ENCODE measurements at places on chromosomes 1 and 21. TPM values are rescaled to one million over a fixed set of nuclear protein-coding genes. Genes with fewer than 3 reads are reported as not detected.

DNA sequence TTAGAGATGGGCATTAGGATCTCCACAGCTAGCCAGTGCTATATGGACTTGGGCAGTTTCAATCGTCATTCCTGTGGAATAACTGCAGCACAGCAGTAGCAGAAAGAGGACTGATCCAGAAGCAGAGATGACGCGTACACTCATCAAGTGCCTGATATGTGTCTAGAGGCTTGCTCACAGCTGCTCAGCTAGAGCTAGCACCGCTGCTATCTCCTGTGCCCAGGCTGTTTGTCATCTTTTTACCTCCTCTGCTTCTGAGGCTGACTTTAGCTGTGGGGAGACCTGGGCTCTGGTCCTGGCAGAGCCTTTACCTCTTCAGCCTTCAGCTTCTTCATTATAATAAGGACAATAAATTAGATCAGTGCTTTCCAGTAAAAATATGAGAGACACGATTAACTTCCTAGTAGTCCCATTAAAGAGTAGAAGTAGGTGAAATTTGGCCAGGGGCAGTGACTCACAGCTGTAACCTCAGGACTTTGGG is 5.3 kb downstream of the TENT5C start:
- no peak overlapping the region for H3K4me3 ChIP-seq
- no peaks in the 10 kb centered on the region for H3K27me3 ChIP-seq
- no peak overlapping the region for H3K27ac ChIP-seq
- no peaks in the 10 kb centered on the region for H3K36me3 ChIP-seq

DNA sequence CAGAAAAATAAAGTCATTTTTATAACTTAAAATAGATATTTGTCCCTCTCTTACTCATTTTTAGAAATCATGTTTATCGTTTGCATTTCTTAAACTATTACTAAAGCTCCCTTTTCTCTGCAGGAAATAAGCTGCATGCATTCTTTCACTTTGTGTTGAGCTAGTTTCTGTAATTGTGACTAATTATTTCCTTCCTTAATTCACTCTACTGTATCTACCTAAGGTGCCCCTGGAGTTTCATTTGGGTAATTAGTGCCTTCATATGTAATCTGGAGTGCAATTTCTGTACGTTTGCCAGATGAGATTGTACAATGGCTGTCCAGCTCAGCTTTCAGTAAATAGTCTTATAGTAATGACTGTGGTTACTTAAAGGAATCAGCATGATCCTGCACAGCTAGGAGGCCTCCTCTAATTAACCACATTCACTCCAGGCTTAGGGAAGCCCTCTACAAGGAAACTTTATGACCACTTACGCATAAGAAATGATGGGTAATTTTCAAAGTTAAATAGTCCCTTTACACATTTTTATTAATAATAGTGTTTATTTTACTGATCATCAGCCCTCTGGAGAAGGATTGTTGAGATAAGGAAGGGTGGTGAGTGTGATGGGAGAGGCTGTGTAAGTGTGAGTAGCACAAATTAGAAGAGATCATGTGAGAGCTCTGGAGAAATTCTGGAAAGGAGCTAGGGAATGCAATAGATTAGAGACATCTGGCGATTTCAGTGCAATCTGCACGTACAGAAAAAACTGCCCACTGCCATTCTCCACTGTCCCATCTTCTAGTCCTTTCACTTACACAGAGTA is 86.8 kb downstream of the LRRC8C start:
- H3K4me1 ChIP-seq: peaks cover 19% of the 10 kb centered on the region
- H3K4me3 ChIP-seq: no peak overlapping the region
- H3K36me3 ChIP-seq: peaks cover 8% of the 10 kb centered on the region
- no peak for DNase-seq
- no peaks in the 10 kb centered on the region for H3K27me3 ChIP-seq
- peak overlapping the region; percentile 78 for H3K27ac ChIP-seq

PLEKHG5 gene
- 8.4 TPM for total RNA-seq

SF3B4 gene
- 53.0 TPM for total RNA-seq

GRCh38 chr21:41806773-41807172 is 39.9 kb upstream of the RIPK4 start:
- no peaks in the 10 kb centered on the region for H3K27me3 ChIP-seq
- H3K27ac ChIP-seq: no peak overlapping the region
- no peaks in the 10 kb centered on the region for H3K4me1 ChIP-seq

GRCh38 chr1:245698860-245699259 is 544.1 kb downstream of the KIF26B start:
- H3K36me3 ChIP-seq: no peaks in the 10 kb centered on the region
- H3K27ac ChIP-seq: no peak overlapping the region
- no peak overlapping the region for H3K4me3 ChIP-seq

DNA sequence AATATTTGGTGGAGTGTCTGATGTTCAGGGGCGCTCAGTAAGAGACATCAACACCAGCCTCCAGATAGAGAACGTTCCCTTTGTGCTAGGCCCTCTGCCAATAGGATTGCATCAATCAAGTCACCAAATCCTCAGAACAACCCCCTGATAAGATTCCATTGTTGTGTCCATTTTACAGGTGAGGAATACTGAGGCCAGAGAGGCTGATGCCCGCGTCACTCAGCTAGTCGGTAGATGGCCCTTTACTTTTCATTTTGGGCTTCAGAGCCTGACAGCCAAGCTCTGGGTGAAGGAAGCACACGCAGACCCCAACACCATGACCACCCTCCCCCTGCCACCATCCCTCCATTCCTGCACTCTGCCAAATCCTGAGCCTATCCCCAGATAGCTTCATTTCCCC is 406.2 kb downstream of the PTPRU start:
- H3K36me3 ChIP-seq: no peaks in the 10 kb centered on the region
- no peak overlapping the region for H3K27ac ChIP-seq
- no peak for DNase-seq
- no peaks in the 10 kb centered on the region for H3K4me1 ChIP-seq
- H3K27me3 ChIP-seq: peaks cover 29% of the 10 kb centered on the region

DNA sequence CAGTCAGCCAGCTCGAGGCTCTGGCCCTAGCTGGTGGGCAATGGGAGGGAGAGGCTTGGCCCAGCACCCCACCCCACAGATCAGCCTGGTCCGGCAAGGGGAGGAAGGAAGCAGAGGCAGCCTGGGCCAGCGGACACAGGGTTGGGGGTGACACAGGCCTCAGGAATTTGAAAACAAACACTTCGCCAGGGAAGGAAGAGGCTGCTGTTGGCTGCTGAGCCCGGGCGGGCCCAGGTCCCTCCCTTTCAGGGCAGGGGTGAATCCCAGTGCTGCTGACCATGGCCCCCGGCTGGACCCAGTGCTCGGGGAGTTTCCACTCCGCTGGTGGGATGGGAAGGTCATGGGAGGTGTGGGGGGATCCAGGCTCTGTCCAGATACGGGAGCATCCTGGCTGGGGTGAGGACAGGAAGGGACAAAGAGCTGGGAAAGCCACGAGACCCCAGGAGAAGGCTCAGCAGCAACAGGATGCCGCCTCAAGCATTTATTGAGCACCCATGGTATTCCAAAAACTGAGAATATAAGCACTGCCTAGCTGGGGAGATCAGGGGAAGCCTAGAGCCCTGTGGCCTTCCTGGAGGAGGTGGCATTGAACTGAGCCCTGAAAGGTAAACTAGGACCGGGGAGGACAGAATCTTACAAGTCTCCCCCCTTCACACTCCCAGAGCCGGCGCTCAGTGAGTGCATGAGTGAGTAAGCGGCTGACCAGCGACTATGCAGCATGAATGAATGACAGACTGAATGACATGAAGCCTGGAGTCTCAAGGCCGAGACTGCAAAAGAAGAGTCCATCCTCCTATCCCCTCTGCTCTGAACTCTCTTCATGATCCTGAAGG is 26.2 kb upstream of the EPHA2 start:
- no peak overlapping the region for H3K27ac ChIP-seq
- no peaks in the 10 kb centered on the region for H3K4me1 ChIP-seq
- no peaks in the 10 kb centered on the region for H3K36me3 ChIP-seq
- H3K27me3 ChIP-seq: no peaks in the 10 kb centered on the region
- H3K4me3 ChIP-seq: no peak overlapping the region

GRCh38 chr1:10620776-10621175 is 146.0 kb downstream of the PEX14 start:
- no peaks in the 10 kb centered on the region for H3K4me1 ChIP-seq
- no peaks in the 10 kb centered on the region for H3K27me3 ChIP-seq
- no peak overlapping the region for H3K4me3 ChIP-seq
- no peak for DNase-seq

GRCh38 chr1:44310006-44310405 is 45.1 kb downstream of the ERI3 start:
- H3K4me1 ChIP-seq: peaks cover 12% of the 10 kb centered on the region
- no peaks in the 10 kb centered on the region for H3K27me3 ChIP-seq
- H3K4me3 ChIP-seq: no peak overlapping the region
- H3K27ac ChIP-seq: no peak overlapping the region

MRPL24 gene
- 52.6 TPM for total RNA-seq

OR10Z1 gene
- total RNA-seq: not detected

DNA sequence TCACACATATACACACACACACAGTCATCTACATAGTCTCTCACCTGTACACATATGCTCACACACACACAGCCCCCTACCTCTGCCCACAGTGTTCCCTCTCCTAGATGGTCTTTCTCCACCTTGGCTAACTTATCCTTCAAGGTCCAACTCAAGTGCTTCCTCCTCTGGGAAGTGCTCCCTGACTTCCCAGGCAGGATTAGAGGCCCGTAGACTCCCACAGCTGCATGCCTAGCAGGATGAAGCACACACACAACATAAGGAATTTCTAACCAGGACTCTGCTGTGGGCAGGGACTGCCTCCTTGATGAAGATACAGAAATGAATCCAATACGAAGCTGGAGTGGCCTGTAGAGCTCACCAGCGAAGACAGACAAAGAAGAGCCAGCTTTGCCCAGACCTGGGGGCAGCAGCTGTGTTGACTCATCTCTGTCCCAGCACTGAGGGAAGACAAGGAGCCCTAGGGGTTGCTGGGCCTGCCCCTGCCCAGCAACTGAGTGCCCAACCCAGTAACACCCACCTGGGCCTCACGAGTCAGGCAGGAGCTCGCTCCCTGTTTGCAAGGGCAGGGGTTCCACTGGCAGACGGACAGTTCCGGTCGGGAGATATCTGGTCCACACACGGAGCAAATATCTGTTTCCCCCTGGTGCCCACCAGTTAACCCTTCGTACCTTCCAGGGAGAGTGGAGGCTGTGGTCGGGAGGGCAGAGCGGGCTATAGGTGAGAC is 100.8 kb downstream of the DMRTB1 start:
- DNase-seq: no peak
- no peak overlapping the region for H3K4me3 ChIP-seq
- peaks cover 18% of the 10 kb centered on the region for H3K27me3 ChIP-seq
- no peaks in the 10 kb centered on the region for H3K36me3 ChIP-seq
- peaks cover 14% of the 10 kb centered on the region for H3K4me1 ChIP-seq
- no peak overlapping the region for H3K27ac ChIP-seq

TAS1R3 gene
- total RNA-seq: 2.2 TPM

OR2L13 gene
- not detected for total RNA-seq

GRCh38 chr1:188281921-188282320 is 1453.2 kb downstream of the PLA2G4A start:
- H3K27ac ChIP-seq: no peak overlapping the region
- H3K36me3 ChIP-seq: no peaks in the 10 kb centered on the region
- H3K27me3 ChIP-seq: no peaks in the 10 kb centered on the region
- no peak overlapping the region for H3K4me3 ChIP-seq

DNA sequence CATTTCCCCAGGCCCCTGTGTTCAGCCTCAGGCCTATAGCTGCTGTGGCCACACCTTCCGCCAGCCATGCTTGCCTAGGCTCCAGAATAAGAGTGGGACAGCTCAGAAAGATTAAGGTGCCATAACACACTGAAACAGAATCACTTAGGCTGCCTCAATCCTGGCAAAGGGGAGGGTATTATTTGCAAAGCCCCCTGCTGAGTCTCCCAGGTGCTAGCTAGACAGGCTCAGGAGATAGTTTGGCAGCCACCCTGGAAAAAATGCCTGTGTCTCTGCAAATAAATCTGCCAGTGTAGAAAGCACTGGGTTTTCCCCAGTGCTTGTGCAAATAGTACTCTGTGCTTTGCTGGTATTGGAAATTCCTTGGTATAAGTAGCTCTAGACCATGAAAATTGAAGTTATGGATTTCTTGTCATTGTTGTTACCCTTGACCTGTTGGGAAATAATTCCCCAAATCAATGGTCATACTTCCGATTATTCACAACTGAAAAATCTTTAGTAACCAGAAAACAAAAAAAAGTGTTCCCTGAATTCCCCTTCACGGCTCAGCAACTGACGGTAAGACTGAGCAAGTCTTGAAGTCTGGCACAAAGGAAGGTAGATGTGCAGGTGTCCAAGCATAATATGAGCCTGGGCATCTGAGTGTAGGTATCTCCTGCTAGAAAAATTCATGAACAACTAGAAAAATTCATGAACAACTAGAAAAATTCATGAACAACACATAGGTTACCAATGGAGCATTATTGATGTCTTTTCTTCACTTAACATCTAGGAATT is 56.9 kb downstream of the PROX1 start:
- no peaks in the 10 kb centered on the region for H3K36me3 ChIP-seq
- H3K27ac ChIP-seq: no peak overlapping the region
- no peaks in the 10 kb centered on the region for H3K4me1 ChIP-seq
- H3K27me3 ChIP-seq: no peaks in the 10 kb centered on the region
- no peak for DNase-seq
- no peak overlapping the region for H3K4me3 ChIP-seq

DNA sequence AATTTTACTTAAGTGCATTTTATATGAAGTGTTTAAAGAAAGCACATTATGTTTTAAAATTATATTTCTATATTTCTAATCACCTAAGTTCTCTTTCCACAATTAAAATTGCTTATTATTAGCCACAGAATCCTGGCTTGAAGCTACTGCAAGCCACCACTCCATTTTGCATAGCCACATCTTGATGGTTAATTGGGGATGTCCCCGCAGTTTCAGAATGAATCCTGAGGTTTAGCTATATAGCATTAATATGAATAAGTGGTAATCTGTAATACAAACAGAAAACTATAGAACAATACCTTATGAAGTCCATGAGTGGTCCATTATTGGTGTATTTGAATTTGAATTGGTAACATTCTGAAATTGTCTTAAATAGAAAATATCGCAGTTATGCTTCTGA is 11.6 kb upstream of the GOLPH3L start:
- no peaks in the 10 kb centered on the region for H3K27me3 ChIP-seq
- H3K4me1 ChIP-seq: no peaks in the 10 kb centered on the region
- H3K4me3 ChIP-seq: no peak overlapping the region
- DNase-seq: no peak

DNA sequence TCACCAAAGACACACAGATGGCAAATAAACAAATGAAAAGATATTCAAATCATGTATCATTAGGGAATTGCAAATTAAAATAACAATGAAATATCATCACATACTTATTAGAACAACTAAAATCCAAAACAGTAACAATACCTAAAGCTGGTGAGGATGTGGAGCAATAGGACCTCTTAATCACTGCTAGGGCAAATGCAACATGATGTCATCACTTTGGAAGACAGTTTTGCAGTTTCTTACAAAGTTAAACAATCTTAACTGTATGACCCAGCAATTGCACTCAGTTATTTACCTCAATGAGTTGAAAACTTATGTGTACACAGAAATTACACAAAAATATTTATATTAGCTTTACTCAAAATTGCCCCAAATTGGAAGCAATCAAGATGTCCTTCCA is 47.3 kb downstream of the SELENOF start:
- no peak overlapping the region for H3K27ac ChIP-seq
- H3K36me3 ChIP-seq: no peaks in the 10 kb centered on the region
- H3K27me3 ChIP-seq: no peaks in the 10 kb centered on the region
- H3K4me3 ChIP-seq: no peak overlapping the region
- no peak for DNase-seq
